ENCODE measurements at places on chromosomes 6 and 20. TPM values are rescaled to one million over a fixed set of nuclear protein-coding genes. Genes with fewer than 3 reads are reported as not detected.

DNA sequence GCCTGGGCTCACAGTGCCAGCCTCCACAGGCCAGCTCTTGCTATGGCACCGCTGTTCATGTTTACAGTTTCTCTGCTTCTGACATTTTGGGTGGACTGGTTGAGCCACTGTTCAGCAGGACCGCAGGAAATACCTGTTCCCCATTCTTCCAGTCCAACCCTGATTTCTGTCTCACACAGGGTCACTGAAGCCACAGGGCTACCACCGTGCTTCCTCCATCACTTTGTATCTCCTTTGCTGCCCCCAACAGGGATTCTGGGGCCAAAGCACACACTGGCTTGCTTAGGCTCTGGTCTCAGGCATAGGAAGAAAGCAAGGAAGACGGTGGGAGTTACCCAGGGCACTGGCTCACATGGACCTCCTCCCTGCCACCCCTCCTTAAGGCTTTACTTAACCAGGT, 164.5 kb downstream of the UNC5CL start:
- DNase-seq: no peak

GRCh38 chr6:26296857-26297648, 67.9 kb upstream of the BTN3A2 start:
- no peak for DNase-seq

- DNase-seq: no peak
Measured at GRCh38 chr6:79033279-79033678, 44.8 kb downstream of the PHIP start.

The MAP3K5 gene
- total RNA-seq: 1.1 TPM

GRCh38 chr20:15332711-15333160, 995.3 kb upstream of the FLRT3 start:
- DNase-seq: no peak

GRCh38 chr20:62141043-62141396, 2.2 kb downstream of the PSMA7 start:
- DNase-seq: no peak

- no peak for DNase-seq
Measured at GRCh38 chr6:113823916-113824315, 33.2 kb upstream of the MARCKS start.

GRCh38 chr6:90220273-90220672, 76.4 kb downstream of the BACH2 start:
- no peak for DNase-seq

The PPP1R16B gene
- total RNA-seq: not detected

The PCSK2 gene
- 11.5 TPM for total RNA-seq

DNA sequence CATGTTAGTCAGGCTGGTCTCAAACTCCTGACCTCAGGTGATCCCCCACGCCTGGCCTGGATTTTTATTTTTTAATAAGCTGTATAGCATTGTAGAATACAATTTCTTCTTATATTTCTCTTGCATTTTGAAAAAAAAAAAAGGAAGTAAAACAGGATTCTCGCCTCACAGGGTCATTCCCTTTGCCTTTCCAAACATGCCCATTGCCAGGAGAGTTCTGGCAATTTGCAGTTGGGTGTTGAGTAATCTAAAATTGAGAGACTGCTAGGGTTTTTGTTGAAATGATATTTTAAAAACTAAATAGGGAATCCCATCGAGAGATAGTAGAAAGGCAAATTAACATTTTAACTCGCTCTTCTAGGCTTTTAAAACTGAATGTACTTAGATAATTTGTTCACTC, 196.1 kb downstream of the JARID2 start:
- DNase-seq: no peak

DNA sequence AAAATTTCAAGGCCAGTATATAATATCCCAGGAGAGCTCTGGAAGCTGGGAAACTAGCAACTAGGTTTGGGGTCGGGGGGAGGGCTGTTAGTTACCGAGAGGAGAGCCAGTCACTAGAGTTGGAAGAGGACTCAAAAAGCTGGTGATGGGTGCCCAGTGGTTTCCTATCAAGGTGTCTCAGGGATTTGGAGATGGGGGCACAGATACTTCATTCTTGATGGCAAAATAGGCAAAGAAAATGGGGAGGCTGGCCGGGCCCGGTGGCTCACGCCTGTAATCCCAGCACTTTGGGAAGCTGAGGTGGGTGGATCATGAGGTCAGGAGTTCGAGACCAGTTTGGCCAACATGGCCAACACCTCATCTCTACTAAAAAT, 805 bp downstream of the PHF1 start:
- no peak for DNase-seq

DNA sequence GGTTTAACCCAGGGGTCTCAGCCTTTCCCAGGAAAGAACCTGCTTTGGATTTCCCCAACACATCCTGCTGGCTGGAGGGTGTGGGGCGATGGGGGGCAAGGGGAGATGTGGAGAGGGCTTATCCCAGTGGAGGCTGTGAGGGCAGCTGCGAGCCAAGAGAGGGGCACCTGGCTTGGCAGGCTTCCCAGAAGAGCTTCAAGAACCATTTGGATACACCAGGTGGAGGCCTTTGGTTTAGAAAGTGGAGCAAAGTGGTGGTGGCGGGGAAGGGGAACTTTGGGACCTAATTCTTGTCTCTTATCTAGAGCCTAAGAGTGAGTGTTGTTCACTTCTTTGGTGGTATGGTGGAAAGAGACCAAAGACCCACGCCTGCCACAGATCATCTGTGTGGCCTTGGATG, 12.4 kb downstream of the CD40 start:
- no peak for DNase-seq

DNA sequence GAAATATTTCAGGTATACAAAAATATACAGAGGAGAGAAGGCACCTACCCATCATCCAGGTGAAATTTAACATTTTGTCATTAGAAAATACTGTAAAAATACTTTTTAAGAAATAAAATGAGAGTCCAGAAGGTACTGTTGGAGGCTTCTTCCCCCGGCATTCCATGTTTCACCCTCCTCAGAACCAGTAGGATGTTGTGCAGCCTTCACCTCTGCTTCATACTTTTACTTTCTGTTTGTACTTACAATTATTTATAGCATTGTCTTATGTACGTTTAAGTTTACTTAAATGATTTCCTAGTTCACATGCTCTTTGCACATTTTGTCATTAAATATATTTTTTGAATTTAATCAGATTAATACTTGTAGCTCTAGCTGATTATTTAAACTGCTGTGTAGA, 30.9 kb downstream of the TMEM200A start:
- no peak for DNase-seq

The LPA gene
- total RNA-seq: 3.2 TPM
